ENCODE measurements at places on chromosomes 11 and 22. TPM values are rescaled to one million over a fixed set of nuclear protein-coding genes. Genes with fewer than 3 reads are reported as not detected.

GRCh38 chr11:93827363-93827762 lies 23.1 kb downstream of the VSTM5 start:
- no peak for DNase-seq

The MGAT3 gene
- polyA plus RNA-seq, result 1.1 TPM

The TCP11L1 gene
- polyA plus RNA-seq, result 13.7 TPM

- no peak for DNase-seq
These were observed 359.3 kb downstream of the TBC1D22A start for GRCh38 chr22:47121791-47122190.

The SMC1B gene
- polyA plus RNA-seq, result not detected

The KLHL35 gene
- 3.3 TPM for polyA plus RNA-seq

The CEP126 gene
- polyA plus RNA-seq, result 0.83 TPM

- no peak for DNase-seq
These were observed 36.1 kb downstream of the CDON start for GRCh38 chr11:126026579-126026978.

DNA sequence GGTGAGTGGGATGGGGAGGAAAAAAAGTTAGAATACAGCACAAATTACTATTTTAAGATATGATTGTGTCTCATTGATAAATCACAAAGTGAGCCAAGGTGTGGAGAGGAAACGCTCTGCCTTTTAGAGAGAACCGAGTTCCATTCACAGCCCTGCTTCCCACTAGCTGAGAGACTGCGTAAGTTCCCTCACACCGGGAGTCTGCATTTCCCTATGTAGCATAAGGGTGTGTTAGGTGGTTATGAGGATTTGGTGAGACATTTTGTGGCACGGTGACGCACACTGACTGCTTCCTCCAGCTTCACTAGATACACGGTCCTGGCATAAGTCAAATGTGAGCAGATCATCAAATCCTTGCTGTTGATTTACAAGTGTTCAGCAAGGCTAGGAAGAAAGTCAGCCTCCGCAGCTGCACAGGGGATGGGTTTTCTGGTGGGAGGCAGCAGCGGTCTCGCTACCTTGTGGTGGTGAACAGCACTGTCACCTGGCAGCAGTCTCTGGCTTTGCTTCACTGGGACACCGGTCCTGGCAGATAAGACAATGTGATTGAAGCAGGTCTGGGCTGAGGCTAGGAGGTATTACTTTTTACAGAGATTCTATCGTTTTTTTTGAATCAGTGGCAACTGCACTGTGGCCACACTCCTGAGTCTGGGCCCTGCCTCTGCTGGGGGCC lies 312.2 kb upstream of the B3GAT1 start:
- no peak for DNase-seq

- no peak for DNase-seq
These were observed 22.1 kb downstream of the RNF141 start for GRCh38 chr11:10518891-10519290.

The OR51B5 gene
- 0.29 TPM for polyA plus RNA-seq

- peak; percentile 46 for DNase-seq
These were observed 8.6 kb downstream of the MICAL2 start for GRCh38 chr11:12118949-12119348.

GRCh38 chr22:34070531-34070930 lies 150.3 kb upstream of the LARGE1 start:
- no peak for DNase-seq

The EHBP1L1 gene
- 27.4 TPM for polyA plus RNA-seq

The C11orf91 gene
- 0.10 TPM for polyA plus RNA-seq

The CYTH4 gene
- 0.85 TPM for polyA plus RNA-seq

GRCh38 chr22:43127166-43127908 lies 15.9 kb downstream of the MCAT start:
- DNase-seq, result no peak

GRCh38 chr11:93633835-93634234 lies 27.6 kb upstream of the CEP295 start:
- DNase-seq, result no peak

GRCh38 chr22:40679964-40680818 lies 907 bp downstream of the MCHR1 start:
- DNase-seq, result peak; percentile 31

DNA sequence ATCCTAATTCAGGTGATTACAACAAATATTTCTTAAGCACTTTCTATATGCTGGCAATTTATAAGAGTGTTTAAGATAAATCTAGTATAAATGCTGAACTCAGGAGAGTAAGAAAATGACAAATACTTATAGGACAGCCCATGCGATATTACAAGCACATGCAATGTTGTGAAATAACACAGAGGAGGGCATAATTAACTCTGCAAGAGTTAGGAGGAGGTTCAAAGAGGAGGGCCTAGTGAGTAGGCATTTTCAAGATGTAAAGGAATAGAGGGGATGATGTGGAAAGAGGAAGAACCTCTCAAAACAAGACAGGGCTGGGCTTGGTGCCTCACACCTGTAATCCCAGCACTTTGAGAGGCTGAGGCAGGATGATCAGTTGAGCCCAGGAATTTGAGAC lies 37.1 kb upstream of the IL17RA start:
- no peak for DNase-seq

DNA sequence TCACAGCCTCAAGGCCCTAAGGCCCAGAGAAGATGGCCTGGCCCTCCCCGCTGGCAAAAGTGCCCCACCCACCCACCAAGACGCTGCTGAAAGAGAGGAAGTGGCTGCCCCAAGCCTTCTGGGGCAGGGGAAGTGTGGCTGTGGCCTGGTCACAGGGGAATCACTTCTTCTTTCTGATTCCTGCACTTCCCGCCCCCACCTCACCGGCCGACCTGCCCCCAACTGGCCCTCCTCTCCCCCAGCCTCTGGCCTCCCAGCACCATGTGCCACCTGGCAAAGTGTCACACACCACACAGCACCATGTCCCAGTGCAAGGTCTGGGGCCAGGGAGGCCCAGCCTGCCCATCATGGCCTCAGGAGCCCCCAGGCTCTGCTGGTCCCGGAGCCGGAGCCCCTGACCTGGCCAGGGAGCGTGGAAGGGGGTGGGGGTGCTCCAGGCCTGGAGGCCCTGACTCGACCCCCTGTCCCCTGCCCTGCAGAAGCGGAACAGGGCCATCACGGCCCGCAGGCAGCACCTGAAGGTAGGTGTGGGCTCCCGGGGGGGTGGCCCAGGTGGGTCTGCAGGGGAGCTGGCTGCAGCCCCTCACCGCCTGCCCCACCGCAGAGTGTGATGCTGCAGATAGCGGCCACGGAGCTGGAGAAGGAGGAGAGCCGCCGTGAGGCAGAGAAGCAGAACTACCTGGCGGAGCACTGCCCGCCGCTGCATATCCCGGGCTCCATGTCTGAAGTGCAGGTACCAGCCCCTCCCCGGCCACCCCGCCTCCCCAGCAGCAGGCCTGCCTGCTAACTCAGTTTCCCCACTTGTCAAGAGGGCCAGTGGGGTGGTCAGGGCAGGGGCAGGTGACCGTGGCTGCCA lies 1.4 kb downstream of the TNNI2 start:
- DNase-seq, result no peak

The OR8G1 gene
- polyA plus RNA-seq, result not detected

DNA sequence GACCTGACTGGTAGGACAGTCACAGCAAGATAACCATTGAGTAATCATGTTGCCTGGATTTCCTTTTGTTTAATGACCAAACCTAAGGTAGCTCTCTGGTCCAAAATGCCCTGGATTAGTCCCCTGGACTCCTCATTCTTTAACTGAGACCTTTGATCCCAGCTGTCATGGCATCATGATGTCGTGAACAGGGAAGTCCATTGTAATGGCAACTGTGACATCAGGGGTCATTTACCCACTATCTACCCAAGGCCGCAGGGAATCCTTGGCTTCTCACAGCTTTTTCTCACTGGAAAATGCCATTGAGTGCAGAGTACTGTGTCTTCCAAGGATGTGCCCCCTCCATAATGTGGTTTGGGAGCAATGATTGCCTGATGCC lies 29.1 kb upstream of the IGLL5 start:
- DNase-seq, result no peak

- no peak for DNase-seq
These were observed 8.9 kb downstream of the KCTD21 start for GRCh38 chr11:78179459-78180071.

The KCNJ1 gene
- polyA plus RNA-seq, result not detected

GRCh38 chr11:43541993-43542392 lies 138.5 kb upstream of the HSD17B12 start:
- peak; percentile 9 for DNase-seq

DNA sequence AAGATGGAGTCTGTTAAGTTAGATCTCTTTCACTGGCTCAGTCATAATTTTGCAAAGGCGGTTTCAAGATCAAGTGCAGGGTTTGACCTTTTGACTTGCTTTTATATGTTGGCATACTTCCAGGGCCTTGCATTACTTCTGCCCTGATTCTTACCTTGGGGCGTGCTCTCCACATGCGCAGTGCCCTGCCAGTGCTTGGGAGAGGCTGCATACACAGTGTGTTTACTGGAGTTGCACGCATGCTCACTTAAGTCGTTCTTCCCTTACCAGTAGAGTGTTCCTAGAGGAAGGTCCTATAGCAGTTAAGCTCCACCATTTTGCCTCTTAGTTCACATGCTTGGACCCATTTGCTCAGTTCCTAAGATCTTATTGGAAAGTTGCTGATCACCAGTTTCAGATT lies 21.0 kb upstream of the TMEM123 start:
- DNase-seq, result no peak

The WNT7B gene
- 0.16 TPM for polyA plus RNA-seq

DNA sequence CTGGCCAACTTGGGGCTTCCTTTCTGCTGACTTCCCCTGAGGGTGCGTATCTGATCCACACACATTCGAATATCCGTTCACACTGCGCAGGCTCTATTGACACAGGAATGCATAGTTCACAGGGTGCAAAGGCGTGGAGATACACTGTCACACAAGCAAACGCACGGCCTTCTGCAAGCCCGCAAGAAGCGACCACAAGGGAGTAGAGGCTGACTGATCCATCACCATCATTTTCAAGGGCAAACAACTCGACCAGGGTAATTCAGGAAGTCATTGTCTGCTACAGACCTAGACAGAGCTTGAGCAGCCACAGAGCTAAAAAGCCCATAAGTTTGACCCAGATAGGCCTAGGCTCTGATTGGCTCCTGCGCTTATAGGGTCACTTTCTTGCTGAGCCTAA lies 392.3 kb downstream of the MN1 start:
- DNase-seq, result no peak

DNA sequence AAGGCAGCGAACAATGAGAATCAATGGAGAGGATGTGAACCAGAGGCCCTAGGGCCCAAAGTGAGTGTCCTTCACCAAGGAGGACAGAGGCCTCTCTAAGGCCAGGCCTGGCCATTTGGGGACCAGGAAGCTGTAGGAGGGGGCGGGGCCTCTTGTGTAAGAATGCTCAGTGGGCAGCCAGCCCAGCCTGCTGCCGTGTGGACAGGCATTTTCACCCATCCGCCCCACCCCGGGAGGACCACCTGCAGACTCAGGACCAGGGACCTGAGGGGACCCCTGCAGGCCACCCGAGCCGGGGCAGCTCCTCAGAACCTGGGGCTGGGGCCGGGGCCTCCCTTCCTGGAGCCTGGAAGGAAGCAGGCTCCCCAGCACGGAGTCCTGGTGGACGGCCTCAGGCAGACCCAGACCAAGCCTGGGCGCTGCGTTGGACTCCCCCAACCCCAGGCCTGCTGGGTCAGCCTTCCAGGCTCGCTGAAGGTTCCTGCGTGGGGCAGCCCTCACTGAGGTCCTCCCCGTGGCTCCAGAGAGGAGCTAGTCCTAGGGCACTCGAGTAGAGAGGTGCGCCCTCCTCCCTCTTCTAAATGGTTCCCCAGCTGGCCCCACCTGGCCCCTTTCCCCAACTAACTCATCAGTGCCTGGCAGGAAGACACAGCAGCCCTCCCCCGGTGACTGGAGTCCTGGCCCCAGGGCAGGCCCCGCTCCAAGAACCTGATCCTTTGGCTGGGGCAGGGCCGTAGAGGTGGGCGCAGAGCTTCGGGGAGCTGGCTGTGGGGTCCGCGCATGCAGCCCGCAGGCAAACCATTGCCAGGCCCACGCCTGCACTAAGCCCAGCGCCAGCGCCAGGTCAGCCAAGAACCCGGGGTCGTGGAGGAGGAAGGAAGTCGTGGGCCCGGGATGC lies 1.5 kb upstream of the TRABD start:
- DNase-seq, result peak; percentile 48

The PHOX2A gene
- not detected for polyA plus RNA-seq

The EPS8L2 gene
- polyA plus RNA-seq, result 39.4 TPM

GRCh38 chr11:100806296-100806695 lies 119.2 kb downstream of the ARHGAP42 start:
- no peak for DNase-seq

DNA sequence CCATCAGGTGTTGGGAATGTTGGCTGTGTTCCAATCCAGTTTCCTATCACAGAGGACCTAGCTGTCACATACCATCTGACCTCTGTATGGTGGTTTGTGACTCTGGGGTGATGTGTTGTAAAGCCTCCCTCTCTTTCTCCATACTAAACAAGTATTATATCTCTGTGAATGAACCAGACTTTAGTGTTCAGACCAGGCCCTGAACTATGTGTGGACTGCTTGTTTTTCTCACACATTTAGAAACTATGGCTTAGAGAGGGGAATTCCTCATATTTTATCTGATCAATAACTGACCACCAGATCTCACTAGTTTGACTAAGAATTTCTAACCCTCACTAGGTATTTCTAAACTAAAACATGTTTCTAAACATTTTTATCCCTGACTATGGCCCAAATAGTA lies 17.5 kb downstream of the NCR3LG1 start:
- no peak for DNase-seq

The GAB4 gene
- polyA plus RNA-seq, result not detected

The CNIH2 gene
- polyA plus RNA-seq, result 3.4 TPM

The CCDC81 gene
- 3.1 TPM for polyA plus RNA-seq

DNA sequence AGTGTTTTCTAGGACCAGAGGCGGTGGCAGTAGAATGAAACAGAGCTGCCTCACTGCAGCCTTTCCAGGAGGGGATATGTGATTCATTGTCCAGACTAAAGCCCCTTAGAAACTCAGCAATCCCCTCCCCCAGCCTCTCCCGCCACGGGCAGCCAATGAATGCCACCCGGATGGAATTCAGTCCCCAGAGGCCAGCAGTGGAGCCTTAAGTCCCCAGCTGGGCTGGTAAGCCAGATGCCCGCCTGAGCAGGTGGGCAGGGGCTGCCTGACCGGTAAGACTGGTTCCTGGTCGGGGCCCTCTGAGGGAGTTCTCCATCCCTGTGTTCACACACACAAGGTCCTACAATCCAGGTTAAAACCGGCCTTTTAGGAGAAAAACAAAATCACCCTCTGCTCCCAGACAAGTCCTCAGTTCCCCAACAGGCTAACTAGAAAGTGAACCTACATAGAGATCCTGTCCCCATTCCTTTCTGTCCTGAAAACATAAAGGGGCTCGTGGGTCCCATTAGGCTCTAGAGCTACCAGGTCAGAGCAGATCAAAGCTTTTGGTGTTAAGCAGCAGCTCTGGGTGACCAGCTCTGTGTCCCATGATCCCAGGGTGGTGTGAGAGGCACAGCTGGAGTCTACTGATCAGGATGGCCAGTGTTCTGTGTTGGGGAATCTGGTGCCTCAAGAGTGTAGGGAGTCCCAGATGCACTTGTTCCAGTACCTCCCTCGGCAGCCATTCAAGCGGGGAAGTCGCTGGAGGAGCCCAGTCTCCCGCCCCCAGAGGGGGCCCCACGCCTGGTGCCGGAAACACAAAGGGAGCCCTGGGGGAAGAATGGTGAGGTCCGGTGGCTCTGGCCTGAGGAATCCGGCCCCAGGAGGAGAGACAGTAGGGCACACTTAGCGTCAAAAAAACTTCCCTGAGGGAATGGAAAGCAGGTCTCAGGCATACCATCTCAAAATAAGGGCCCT lies 2.6 kb downstream of the PATZ1 start:
- peak; percentile 26 for DNase-seq

Measured in IMR-90 (cell line).